ENCODE measurements at places on chromosomes 12 and 14.

DNA sequence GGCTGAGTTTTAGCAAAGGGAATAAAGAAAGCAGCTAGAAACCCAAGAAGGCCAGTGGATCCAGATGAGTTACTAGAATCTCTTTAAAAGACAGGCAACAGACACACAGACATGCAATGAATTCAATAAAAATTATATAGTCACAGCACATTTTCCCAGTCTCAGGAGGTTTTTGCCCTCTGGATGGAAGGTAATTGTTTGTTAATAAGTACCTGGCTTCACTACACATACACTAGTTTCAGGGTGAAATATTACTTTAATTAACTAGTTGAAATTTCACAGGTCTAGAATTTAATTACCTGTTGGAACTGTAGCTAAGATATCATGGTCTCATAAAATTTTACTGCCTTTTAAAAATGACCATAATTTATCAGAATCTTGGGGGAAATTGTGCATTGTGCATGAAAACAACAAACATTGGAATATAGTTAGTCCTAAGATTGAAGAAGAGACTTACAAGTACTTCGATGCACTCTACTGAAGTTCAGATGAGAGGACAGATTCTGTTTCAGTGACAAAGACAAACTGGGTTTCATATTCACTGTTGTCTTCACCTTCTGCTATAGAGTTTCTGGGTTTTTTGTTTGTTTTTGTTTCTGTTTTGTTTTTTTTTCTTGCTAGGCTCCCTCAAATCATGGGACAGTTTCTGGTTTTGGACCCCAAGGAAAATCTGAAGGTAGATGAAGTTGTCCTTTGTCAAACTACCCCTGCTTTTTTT lies 277.0 kb upstream of the GARIN6 start:
- no peak for DNase-seq

GRCh38 chr12:131331148-131331750 lies 377.5 kb downstream of the ADGRD1 start:
- no peak for DNase-seq

GRCh38 chr14:91674911-91675310 lies 57.0 kb downstream of the CATSPERB start:
- no peak for DNase-seq

GRCh38 chr12:29149691-29150281 lies 708 bp downstream of the FAR2 start:
- no peak for DNase-seq

DNA sequence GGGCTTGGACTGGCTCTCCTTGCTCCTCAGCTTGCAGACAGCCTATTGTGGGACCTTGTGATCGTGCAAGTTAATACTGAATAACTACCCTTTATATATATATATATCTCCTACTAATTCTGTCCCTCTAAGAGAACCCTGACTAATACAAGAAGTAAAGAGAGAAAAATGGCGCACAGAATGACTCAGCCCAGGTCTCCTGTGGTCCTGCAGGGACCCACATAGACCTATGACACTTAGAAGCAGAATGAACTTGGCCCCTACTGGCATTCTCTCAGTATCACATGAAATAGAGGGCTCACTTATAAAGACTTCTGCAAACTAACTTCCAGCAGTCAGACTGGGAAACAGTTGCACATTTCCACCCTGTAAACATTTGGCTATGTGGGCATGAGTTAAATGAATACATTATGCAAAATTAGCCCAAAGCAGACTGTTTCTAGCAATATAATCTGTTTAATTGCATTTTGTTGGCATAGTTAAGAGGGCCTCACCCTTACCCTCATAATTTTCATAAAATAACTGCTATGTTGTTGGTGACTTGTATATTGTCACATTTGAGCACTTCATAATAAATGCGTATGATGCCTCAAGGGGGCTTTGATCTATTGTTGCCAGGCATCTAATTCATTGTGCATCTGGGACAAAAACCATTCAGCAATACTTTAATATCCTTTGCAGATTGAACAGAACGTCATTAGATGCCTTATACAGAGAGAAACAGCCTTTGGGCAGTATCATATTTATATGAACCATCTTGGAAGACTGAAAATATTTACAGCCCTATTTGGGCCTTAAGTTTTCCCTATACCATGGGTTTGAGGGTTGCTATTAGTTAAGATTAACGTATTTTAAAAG lies 349.7 kb upstream of the DIO2 start:
- DNase-seq: no peak

DNA sequence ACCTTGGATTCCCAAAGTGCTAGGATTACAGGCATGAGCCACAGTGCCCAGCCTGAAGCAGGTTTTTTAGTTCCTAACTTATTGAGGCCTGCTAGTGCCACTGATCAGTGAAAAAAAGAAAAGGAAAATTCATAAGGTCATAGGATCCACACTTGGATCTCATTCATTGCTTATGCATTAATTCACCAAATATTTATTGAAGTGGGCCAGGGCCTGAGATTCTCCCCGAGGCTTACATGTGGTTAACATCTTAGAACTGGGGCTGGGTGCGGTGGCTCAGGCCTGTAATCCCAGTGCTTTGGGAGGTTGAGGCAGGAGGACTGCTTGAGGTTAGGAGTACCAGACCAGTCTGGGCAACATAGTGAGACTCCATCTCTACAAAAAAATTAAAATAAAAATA lies 29.5 kb upstream of the MAP1LC3B2 start:
- peak; percentile 24 for DNase-seq

DNA sequence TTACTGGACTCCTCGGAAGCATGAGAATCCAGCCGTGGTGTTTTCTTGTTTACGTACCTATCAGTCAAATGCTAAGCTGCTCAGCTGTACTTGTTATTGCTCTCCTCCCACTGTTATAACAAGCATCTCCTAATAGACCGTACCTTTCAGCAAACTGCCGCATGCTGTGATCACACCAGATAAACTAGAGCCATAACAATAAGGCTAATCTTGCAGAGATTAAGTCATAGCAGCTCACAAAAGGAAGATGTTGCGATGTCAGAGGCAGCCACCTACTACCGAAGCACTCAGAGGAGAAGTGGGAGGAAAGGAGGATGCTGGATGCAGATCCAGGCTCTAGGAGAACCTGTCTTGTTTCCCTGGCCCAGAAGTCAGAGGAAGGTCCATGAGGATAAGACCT lies 196.0 kb downstream of the GALC start:
- no peak for DNase-seq

DNA sequence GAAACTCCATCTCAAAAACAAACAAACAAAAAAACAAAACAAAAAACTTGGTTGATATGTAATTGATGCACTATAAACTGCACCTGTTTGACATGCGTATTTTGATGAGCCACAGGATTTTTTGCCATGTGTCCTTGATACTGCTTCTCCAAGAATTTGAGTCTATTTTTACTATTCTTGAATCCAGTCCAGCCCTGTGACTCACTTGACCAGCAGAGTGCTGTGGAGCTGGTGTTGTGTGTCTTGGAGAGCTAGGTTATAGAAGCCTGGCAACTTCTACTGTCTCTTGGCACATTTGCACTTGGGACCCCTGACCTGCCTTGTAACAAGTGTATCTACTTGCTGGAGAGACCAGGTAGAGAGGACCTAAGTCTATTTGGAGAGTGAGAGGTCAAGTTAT lies 52.0 kb downstream of the KLRG1 start:
- DNase-seq: peak; percentile 64

DNA sequence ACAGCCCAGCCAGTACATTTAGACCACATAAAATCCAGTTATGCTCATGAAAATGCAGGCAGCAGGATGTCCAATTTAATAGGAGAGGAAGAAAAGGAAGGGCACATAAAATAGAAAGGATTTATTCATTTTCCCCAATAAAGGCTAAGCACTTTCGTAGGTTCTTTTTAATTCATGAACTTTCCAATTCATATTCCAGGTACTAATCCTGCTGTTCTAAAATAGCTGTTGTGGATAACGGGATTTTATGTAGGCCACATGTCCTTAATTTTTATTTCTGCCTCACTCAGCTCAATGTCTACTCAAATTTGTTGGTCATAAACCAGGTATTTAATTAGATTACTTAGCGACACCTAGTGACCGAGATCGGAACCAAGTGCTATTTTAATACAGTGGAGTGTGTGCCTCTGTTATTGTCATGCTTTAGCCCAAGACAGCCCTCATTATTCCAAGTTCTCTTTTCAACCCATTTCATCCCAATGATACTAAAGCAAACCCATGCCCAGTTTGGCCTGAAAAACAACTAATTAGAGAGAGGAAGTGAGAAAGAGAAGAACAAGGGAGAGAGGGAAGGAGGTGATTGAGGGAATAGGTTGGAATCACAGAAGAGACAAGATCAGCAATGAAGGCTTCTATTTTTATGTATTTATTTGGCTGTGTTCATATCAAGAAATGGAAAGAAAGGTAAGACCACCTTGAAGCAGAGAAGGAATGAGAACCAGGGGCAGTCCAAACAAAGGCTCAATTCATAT lies 45.9 kb upstream of the IFNG-AS1 start:
- peak; percentile 63 for DNase-seq

DNA sequence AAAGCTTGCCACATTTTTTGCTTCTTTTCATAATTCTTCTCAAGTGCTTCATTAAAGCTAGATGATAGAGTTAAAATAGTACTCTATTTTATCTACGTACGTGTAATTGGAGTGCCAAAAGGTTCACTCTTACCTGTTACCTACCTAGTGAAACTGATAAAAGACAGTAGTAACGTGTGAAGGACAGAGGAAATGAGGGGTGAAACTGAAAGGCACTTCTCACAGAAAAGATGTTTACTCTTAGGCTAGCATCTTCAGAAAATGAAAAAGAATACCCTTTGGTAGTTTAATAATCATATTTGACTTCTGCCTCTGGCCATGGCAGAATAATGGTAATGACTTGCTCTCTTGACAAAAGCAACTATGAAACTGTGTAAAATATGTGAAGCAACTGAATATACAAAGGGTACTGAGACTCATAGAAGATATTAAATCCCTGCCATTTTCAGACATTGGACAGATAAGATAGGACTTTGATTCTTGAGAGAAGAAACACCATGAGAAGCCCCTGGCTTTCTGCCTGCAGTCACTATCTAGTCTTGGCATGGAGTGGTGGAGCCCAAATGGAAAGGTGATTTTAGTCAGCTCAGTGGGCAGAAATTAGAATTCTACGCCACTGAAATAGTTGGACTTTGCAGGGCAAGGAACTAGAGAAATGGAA lies 6.3 kb upstream of the EVL start:
- DNase-seq: no peak

- DNase-seq: peak; percentile 62
These were observed 2.0 kb downstream of the ZBTB25 start for GRCh38 chr14:64501411-64502171.

DNA sequence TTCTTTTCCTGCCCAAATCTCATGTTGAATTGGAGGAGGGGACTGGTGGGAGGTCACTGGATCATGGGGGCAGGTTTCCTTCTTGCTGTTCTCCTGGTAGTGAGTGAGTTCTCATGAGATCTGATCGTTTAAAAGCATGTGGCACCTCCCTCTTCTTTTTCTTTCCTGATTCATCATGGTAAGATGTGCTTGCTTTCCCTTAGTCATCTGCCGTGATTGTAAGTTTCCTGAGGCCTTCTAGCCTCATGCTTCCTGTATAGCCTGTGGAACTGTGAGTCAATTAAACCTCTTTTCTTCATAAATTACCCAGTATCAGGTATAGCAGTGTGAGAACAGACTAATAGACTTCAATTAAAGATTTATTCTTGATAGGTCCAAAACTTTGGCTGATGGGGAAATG lies 83.5 kb downstream of the CAND1 start:
- DNase-seq: no peak

DNA sequence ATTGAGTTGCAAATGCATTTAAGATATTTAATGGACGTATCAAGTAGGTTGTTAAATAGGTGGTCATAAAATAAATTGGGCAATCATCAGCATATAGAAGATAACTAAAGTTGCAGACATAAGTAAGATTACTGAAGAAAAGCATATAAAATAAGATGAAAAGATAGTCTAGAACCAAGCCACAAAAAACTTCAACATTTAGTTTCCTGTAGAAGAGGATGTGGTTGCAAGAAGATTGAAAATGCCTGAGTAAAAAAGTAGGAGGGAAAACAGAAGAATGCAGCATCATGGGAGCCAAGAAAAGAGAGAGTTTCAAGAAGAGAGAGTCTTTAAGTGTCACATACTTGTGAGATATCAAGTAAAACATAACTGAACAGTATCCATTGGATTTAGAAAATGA lies 17.6 kb upstream of the SLC16A7 start:
- DNase-seq: no peak

DNA sequence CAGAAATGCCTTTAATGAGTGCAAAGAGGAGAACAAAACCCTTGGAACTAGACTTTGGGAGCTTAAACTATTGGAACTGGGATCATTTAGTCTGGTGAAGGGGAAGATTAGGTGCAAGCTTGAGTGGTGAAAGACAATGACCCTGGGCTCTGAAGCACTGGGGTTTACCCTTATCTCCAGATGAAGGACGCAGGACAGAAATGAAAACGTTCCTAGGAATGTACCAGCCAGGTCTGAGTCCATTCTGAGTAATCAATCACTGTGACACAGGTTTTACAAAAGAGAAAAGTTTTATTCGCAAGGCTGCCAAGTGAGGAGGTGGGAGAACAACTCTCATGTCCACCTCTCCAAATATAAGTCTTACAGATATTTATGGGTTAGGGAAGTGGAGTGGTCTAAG lies 249.1 kb downstream of the LRIG3 start:
- no peak for DNase-seq

DNA sequence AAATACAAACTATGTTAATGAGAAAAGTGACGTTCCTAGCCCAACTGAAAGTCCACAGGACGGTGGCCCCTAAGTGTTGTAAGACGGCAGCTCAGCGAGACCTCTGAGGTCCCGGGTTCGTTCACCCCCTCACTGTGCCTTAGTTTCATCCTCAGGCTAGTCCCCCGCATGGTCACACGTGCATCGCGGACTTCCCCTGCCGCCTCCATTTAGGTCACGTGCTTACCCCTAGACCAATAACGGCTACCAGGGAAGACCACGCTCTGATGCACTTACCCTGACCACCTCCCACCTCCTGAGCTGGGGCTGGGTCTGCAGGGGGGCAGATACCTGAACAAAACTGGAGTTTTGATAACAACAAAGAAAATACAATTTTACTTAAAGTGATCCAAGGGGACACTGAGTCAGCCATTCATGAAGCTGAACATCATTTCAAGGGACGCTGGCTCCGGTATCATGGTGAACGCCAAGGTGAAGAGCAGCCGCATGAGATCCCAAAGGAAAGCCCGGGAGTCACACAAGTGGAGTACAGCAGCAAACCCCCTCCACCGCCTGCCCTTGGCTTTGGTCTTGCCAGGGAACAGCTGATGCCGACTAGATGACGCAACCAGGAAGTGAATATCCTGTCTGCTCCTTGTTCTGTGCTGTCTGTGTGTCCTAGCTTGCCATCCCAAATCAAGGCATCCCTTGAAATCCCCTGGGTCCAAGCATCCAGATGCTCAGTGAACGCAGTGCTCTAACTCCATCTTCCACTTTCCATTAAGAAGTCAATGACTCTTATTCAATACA lies 274.1 kb downstream of the PCNX1 start:
- DNase-seq: peak; percentile 27

DNA sequence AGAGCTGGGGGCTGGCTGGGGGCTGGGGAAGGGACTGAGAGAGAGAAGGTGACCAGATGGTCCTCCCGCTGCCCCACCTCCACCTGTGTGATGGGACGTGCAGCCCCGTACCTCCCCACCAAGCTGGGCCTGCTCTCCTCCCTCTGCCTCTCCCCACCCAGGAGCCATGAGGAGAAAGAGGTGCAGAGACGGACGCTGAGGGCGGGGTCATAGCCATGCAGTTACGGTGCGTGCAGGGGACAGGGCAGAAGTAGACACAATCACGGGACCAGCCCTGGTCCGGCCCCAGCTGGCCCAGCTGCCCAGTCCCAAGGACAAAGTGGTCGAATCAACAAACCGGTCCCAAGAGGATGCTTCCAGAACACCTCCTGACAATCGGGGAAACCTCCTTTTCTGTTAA lies 33.2 kb downstream of the RFLNA start:
- no peak for DNase-seq

All from AG20443 (cell line).